ENCODE measurements at places on chromosomes 2 and 18.

DNA sequence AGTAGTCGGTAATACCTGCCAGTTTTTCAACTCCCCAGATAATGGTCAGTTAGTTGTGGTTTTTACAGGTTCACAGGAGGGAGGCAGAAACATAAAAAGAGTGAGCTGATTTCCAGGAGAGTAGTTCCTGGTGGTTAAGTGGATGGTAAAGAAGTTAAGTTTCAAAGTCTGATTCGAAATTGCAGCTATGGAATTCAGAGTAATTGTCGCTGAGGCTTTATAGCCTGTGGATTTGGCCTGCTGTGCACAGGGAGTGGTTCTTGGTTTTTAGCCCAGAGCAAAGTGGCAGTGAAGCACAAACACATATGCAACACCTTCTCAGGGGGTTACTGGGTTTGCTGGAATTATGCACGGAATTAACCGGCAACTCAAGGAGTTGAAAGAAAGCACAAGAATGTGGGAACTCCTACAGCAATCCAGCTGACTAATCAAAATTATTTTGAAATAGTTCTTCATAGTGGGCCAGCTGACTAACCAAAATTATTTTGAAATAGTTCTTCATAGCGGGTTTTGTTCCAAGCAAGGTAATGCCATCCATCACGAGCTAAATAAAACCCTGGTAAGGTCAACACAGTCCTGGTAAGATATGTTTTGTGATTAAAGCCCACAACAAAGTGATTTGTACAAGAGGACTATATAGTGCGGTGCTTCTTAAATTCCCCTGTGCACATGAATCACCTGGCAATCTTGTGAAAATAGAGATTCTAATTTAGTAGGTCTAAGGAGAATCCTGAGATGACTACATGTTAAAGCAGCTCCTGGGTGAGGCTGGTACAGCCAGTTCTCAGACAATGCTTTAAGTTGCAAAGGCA, 94.4 kb downstream of the SGPP2 start:
- no peak for DNase-seq

DNA sequence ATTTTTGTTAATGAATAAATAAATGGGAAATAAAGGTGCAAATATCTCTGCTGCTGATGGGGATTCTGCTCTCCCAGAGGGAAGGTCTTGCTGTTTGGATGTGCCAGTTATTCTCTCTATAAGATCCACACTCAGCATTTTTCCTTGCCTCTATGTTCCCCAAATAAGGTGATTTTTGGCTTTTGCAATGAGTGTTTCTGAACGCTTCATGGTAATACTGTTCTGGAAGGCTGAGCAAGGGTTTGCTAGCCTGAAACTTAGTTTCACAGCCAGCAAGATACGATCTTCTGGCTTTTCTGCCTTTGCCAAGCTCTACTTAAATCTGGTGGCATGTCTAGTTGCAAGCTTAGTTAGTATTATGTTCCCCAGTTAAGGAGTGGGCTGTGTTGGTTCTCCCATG, 114.6 kb downstream of the LPIN1 start:
- DNase-seq, result no peak

GRCh38 chr2:118721817-118722551, 125.5 kb downstream of the EN1 start:
- no peak for DNase-seq

DNA sequence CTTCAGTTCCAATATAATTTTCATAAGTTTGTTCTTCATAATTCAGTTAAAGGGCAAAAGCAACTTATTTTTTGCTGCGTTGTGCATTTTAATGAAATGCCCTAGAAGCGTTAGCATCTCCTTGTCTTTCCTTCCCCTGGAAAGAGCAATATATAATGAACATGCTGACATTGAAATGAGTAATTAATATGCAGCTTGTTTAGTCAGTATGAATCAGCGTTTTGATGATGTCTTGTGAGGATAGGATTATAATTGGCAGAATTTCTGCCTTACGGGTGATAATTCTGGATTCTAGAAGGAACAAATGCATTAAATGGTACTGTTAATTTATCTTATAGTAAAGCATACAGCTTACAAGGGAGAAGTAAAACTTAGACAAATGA, 152.3 kb upstream of the MMADHC start:
- no peak for DNase-seq

GRCh38 chr2:198146346-198146940, 342.1 kb downstream of the PLCL1 start:
- DNase-seq, result no peak

- DNase-seq, result no peak
Observed at GRCh38 chr18:35749701-35750100, 168.2 kb downstream of the GALNT1 start.

- no peak for DNase-seq
Observed at GRCh38 chr2:185785851-185786473, 47.4 kb downstream of the FSIP2 start.

DNA sequence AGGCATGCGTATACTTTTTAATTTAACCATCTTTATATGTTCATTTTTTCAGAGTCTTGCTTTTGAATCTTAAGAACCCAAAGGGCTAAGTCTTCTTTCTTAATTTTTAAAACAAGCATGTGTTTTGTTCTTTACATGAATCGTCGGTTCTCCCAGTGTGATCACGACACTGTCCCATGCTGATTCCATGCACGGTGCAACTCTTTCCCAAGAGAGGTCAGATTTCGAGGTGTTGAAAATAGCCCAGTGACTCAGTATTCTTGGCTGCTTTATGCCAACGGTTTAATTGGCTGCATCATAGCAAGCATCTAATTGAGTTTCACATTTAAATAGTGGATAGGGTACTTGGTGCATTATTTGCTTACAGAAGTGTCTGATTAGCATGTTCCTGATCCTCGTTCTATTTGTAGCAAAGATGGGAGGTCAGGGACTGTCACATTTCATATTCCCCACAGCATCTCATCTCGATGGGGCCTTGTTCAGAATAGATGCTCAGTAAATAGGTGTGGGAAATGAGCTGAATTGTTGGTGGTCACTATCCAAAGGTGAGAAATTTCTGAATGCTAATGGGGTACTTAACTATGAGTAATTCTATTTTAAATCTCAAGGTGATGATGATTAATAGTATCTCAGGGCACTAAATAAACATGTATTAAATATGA, 2.8 kb downstream of the NPAS2 start:
- DNase-seq, result no peak

DNA sequence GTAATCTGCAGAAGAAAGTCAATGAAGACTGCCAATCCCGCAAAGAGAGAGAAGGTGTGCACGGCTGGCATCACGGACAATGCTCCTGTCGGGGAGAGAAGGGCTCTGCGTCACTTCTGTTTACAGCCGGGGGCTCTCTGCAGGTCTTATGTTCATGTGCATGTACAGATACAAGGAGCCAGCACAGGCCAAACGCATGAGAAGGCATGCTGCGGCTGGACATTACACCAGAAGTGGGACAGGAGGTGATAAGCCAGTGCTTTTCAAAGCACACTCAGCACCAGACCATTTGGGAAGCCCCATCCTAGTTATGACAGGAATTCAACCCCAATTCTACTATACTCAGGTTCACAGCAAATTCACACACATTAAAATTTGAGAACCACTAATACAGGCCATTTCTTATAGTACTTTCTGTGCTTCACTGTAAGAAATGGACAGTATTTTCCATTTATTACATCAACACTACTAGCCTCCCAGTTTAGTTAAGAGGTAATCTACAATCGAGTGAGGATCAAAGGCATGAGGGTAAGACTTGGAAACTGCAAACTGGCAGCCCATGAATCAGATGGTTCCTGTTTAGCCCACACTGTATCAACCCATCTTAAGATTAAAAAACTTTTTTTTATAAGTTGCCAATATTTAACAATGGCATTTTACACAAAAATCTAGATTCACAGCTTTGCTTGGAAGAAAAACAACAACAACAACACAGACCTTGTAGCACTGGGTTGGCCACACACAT, 38.2 kb downstream of the RMC1 start:
- DNase-seq, result no peak

- DNase-seq, result no peak
Observed at GRCh38 chr18:44977856-44978255, 297.2 kb downstream of the SETBP1 start.

- no peak for DNase-seq
Observed at GRCh38 chr18:12637393-12637792, 20.5 kb downstream of the SPIRE1 start.

- DNase-seq, result no peak
Observed at GRCh38 chr2:67500541-67500940, 103.4 kb downstream of the ETAA1 start.

All from stimulated activated CD4-positive, alpha-beta T cell treated with anti-CD3 and anti-CD28 coated beads, Interleukin-15, amount 100 ng/mL, for 1 hour (primary cell).